ENCODE measurements at places on chromosomes 7 and 10.

- no peak for DNase-seq
Observed at GRCh38 chr10:57145548-57145947, 784.5 kb upstream of the ZWINT start.

- no peak for DNase-seq
Observed at GRCh38 chr10:3764626-3765112, 20.3 kb downstream of the KLF6 start.

DNA sequence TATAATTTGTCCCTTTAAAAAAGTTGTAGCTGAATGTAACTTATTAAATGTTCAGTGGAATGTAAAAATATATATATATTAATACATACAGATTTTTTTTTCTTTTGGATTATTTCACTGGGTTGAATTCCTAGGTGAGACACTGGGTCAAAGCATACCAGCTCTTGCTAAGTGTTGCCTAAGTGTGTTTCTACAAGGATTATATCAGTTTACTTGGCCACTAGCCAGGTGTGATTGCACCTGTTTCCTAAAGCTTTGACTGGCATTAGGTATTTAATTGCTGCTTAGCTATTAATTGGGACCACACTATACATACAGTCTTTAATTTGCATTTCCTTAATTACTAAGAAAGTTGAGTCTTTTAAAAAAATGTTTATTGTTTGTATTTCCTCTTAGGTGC is 5.5 kb upstream of the ELOVL3 start:
- DNase-seq, result no peak

GRCh38 chr10:27252267-27253000 is 11.8 kb upstream of the ACBD5 start:
- DNase-seq, result peak; percentile 82

DNA sequence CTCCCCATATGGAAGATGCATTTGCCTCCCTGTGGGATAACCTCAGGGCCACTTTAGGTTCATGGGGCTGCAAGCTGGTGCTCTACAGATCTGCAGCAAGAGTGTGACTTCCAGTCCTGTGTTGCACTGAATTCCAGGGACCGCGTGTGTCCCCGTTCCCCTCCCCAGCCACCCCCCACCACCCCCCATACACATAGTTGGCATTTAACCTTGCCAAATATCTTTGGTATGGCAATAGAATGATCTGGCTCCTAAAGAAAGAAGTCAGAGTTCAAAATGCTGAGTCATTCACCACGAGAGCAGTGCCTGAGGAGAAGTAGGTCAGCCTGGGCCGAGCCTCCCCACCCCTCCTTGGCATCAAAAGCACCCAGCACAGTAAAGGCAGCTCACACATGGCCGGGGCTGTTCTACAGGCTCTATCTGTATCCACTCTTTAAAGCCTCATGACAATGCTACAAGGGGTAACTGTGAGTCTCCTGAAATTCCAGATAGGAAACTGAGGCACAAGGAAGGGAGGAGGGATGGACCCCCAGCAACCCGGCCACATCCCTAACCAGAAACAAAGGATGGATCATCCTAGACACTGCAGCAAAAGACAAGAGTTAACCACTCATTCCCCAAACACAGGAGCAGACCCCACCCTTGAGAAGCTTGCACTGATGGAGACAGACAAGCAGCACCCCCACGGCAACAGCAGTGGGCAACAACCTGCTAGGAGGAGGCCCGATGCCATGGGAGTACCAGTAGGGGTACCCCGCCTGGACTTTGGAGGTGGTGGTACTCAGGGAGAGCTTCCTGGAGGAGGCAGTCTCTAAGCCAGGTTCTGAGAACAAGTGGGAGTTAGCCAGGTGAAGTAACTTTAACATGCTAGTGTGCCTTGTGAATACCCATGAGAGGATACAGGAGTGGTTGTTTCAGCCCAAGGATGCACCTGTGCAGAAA is 70.3 kb upstream of the NANOS1 start:
- no peak for DNase-seq

DNA sequence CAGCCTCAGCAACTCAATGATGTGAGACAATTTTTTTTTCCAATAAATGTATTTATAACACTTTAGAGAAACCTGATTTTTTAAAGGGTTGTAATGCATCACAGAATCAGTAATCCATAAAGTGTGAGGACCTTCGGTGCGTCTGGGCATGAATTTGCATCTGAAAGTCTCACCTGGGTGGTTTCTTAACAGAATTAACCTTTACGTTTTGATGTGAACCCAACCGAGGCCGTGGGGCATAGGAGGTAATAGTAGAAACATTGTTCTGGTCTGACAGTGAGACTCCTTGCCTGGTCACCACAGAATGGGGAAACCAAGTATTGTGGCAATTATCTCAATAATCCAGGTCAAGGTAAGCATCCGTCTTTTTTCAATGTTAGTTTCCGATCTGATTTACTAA is 114.6 kb downstream of the PRKCQ start:
- DNase-seq, result no peak

Data from naive B cell (primary cell).